ENCODE measurements at places on chromosomes 7 and 10.

GRCh38 chr10:44470784-44471183, 85.9 kb upstream of the CXCL12 start:
- DNase-seq: no peak

GRCh38 chr7:42947521-42947920, 15.3 kb downstream of the MRPL32 start:
- DNase-seq: no peak

DNA sequence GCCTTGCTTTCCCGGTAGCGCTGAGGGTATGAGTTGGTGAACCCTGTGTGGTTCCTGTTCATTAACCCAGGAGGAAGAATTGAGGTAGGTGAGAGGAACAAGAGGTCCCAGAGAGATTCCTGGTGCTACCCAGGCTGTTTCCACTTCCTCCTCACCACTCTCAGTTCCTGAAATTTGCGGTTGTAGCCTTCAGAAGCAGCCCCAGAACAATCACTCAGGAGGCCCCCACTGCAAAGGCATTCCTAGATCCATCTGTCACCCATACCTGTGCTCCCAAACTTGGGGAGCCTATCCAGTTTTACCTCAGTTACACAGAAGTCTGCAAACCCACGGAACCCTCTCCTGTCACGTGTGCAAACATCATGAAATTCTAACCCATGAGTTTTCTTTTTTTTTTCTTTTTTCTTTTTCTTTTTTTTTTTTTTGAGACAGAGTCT, 9.0 kb upstream of the PIP4K2A start:
- DNase-seq: no peak

DNA sequence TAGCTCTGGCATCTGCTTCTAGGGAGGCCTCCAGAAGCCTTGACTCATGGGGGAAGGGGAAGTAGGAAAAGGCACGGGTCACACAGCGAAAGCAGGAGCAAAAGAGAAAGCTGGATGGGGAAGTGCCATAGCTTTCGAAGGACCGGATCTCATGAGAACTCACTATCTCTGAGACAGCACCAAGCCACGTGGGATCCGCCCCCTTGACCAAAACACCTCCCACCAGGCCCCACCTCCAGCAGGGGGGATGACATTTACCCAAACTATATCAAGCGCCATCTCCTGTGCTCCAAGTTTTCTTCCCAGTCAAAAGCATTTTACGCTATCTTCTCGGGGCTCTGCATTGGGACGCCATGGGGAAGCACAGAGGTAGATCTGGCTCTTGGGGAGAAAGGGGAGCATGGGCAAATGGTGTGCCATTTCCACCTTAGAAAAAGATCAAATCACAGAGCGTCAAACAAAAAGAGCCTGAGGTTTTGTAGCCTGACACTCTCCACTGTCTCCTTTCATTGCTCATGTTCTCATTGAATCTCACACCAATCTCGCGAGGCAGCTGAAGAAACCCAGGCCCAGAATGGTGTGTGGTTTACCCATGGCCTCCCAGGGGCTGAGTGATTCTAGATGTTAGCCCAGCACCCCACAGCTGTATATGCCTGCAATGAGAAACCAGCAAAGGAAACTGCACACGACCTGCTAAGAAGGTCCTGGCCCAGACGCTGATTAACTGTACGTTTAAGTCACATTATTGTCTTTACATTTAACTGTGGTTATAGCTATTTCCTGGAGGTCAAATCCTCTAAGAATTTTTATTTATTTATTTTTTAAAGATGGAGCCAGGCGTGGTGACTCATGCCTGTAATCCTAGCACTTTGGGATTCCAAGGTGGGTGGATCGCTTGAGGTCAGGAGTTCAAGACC, 8.1 kb upstream of the OLAH start:
- DNase-seq: no peak

DNA sequence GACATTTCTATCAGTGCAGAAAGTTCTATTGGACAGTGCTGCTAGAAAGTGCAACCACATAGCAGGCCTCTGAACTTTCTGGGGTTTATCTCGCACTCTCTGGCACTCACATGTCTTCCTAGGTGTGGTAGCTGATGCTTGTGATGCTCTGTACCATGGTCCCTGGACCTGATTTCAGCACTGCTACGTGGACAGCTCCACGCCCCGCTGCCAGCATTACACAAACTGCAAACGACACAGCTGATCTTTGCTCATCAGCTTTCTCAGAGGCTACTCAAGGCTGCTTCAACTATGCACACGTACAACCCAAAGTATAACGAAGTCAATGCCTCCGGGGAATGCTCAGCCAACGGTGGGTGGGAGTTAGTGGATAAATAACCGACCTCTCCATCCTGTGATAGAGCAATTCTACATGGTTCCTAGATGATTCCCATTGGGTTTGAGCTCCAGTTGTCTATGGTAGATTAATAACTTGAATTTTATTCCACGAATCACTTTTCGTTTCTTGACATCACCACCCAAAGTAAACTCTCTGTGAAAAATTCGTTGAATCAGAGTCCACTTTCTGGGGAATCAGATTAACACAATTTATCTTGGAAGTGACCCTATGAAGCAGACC, 302.5 kb downstream of the ACTR3B start:
- no peak for DNase-seq
